ENCODE measurements at places on chromosomes 7 and 10.

GRCh38 chr10:24821986-24822385 is 98.3 kb upstream of the ARHGAP21 start:
- DNase-seq: no peak

- no peak for DNase-seq
These were observed 4.5 kb upstream of the AIFM2 start for GRCh38 chr10:70137135-70137534.

DNA sequence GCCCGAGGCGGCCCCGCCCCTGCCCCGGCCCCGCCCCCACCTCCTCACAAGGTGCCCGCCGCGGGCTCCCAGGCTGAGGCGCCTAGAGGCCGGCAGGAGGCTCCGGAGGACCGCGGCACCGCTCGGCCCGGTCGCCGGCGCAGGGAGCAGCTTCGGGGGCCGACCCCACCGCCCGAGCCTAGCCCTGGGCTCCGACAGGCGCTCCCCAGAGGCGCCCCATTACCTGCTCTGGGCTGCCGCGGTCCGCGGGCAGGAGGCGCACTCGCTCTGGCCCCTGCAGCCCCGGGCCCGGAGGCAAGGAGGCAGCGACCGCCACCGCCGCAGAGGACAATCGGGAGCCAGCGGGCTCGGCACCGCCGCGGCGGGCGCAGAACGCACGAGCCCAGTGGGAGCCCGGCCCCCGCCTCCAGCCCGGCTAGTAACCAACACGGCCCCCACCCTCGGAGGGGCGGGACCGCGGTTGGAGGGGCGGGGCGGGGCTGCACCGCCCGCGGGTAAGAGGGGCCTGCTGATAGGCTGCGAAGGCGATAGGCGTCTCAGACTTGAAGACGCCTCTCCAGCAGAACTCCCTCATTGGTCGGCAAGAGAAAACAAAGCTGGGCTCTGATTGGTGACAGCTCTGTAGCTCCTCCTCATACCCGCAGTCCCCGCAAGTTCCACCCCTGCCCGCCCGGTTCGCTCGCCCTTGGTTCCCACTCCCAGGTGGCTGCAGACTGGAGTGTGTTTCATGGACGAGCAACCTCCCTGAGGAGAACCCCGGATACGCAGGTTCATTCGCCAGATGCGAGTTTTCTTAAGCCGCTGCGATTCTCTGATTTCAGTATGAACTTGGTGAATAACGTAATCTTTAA is at the start of gene MPP7:
TSS of gene MPP7 (minus strand) at position 427 of the 851 bp plus-strand sequence. CDS start 64,460 bp downstream, outside the sequence.
- DNase-seq: peak; percentile 94

- DNase-seq: peak; percentile 44
These were observed 523 bp upstream of the CDH23 start for GRCh38 chr10:71396084-71396710.

- DNase-seq: peak; percentile 48
These were observed 149.2 kb downstream of the TRIL start for GRCh38 chr7:28808796-28809533.

GRCh38 chr7:90312745-90313144 is 8.4 kb downstream of the FAM237B start:
- DNase-seq: no peak

DNA sequence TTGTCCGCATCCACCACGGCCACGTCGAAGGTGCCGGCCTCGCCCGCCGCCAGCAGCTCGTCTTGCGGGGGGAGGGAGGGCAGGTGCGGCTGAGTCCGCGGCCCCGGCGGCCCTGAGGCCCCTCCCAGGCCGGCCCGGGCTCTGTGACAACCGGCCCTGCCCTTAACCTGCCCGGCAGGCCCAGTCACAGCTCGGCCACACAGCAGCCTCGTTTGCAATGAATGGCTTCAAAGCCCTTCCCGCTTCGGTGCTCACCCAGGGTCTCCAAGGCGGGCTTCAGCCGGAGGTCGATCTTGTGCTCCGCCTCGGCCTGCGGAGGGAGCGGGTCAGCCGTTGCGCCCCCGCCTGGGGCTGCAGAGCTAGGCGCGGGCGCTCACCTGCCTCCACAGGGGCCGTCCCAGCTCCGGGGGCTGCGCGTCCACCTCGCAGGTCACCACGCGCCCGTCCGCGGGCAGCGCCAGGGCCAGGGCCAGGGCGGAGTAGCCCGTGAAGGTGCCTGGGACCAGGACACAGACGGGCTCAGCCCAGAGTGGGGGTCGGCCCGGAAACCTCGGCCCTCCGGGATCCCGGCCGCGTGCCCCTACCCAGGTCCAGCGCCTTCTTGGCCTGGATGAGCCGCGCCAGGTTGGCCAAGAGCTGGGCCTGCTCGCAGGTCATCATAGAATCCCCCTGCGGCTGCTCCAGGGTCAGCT is 928 bp downstream of the COMTD1 start:
- DNase-seq: peak; percentile 73

- DNase-seq: no peak
These were observed 6.9 kb upstream of the GSTK1 start for GRCh38 chr7:143256325-143256724.

- DNase-seq: no peak
These were observed 51.8 kb upstream of the FAM133B start for GRCh38 chr7:92641921-92642511.

GRCh38 chr10:132420469-132420980 is 23.5 kb downstream of the PWWP2B start:
- DNase-seq: no peak

- no peak for DNase-seq
These were observed 276.5 kb downstream of the MAGI2 start for GRCh38 chr7:79176859-79177477.

DNA sequence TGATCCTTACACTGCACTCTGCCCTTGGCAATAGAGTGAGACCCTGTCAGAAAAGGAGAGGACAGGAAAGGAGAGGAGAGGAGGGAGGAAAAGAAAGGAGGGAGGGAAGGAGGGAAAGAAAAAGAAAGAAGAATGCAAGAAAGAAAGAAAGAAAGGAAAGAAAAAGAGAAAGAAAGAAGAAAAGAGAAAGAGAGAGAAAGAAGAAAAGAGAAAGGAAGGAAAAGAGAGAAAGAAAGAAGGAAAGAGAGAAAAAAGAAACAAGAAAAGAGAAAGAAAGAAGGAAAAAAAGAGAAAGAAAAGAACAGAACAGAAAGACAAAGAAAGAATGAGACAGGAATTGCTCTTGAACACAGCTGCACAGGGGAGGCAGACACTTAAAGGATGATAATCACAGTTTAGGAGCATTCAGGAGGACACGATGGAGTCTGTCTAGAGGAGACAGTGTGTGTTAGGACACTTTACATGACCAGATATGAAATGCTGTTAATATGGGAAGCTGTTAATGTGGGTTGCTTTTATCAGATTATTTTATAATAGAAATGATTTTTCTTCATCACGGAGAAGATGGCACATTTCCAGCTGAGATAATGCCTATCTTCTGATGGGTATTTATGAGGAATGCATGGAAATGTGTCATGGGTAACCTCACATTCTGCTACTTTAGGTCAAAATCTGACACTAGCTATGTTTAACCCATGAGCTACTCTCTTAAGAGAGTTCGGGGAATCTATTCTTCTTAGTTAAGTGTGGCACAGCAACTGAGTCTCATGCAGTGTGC is 160.5 kb downstream of the BAMBI start:
- DNase-seq: no peak

GRCh38 chr7:124263232-124263827 is 230.5 kb upstream of the TMEM229A start:
- no peak for DNase-seq

GRCh38 chr7:44977959-44978335 is 868 bp downstream of the MYO1G start:
- no peak for DNase-seq

GRCh38 chr7:47239034-47239433 is 342.9 kb downstream of the TNS3 start:
- DNase-seq: no peak

GRCh38 chr7:44477063-44477830 is 13.2 kb downstream of the NUDCD3 start:
- peak; percentile 46 for DNase-seq

GRCh38 chr10:71647526-71648253 is 71.9 kb downstream of the C10orf105 start:
- no peak for DNase-seq

GRCh38 chr7:154858836-154859537 is 143.9 kb downstream of the PAXIP1 start:
- no peak for DNase-seq

GRCh38 chr7:4100148-4100547 is 581.9 kb upstream of the FOXK1 start:
- DNase-seq: no peak

DNA sequence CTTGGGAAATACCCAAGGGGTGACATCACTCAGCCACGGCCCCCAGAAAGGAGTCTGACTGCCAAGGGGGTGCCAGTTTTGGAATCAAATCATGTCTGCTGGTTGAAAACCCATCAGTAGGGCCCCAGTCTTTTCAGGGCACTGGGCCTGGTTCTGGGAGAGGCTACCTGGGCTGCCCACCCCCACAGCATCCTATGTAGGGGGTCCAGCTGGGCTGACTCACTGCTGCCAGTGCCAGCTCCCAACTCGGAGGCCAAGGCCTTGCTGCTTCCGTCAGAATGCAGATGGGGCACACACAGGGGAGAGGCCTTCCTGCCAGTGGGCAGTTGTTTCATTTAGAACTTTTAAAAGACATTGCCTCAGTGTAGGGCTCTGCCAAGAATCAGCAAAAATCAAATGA is 39.5 kb upstream of the DMBT1 start:
- no peak for DNase-seq

GRCh38 chr10:23055424-23056185 is 39.8 kb upstream of the MSRB2 start:
- no peak for DNase-seq

DNA sequence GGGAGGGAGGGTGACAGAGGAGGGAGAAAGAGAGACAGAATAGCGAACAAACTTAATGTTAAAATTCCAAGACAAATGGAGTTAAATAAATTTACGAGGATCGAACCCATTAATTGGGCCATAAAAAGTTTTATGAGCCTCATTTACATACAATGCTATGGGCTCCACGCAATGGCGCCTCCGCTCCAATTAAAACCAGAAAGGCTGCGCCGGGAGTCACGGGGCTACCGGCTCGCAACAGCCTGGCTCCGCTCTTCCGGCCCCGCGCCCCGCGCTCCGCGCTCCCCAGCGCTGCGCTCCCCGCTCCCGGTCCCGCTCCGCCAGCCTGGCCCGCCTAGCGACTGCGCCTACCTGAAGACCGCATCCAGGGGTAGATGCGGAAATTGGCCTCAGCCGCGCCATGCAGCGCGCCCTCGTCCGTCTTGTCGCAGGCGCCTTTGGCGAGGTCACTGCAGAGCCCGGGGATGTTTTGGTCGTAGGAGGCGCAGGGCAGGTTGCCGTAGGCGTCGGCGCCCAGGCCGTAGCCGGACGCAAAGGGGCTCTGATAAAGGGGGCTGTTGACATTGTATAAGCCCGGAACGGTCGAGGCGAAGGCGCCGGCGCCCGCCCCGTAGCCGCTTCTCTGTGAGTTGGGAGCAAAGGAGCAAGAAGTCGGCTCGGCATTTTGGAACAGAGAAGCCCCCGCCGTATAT is 513 bp downstream of the HOXA7 start:
- DNase-seq: peak; percentile 74

GRCh38 chr7:68381731-68382130 is 1216.5 kb upstream of the AUTS2 start:
- DNase-seq: no peak

DNA sequence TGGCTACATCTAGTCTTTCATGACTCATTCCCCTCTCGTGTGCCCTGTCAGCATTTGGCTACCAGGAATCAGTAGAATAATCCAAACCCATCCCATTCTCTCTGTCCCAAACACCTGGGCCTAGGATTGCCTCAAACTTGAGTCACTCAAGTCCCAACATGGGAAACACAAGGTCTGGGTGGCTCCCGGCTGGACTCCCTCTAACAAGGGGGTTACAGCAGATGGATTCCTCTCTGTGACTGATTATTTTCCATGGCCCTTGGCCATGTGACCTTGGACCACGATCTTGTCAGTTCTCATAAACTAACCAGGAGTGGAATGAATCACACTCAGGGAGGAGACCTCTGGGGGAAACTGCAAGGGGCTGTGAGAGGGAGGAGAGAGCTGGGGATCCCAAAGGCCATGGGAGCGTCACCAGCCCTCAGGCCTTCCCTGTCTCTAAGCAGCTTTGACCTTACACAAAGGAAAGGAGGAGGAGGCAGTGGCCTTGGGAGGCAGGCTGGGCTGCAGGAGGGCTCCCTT is 533.1 kb downstream of the KCNMA1 start:
- peak; percentile 41 for DNase-seq

- DNase-seq: no peak
These were observed 764.4 kb downstream of the LRMDA start for GRCh38 chr10:76195654-76196390.

GRCh38 chr7:154956427-154956826 is 46.5 kb downstream of the PAXIP1 start:
- no peak for DNase-seq

- DNase-seq: no peak
These were observed 46.3 kb downstream of the KIAA1549 start for GRCh38 chr7:138934861-138935260.

GRCh38 chr10:72736176-72736827 is 44.4 kb downstream of the MCU start:
- no peak for DNase-seq

GRCh38 chr10:121580276-121581116 is 17.7 kb downstream of the FGFR2 start:
- DNase-seq: no peak

- DNase-seq: no peak
These were observed 103.1 kb downstream of the GSAP start for GRCh38 chr7:77313085-77313484.

GRCh38 chr10:31374146-31374696 is 55.2 kb downstream of the ZEB1 start:
- DNase-seq: no peak

DNA sequence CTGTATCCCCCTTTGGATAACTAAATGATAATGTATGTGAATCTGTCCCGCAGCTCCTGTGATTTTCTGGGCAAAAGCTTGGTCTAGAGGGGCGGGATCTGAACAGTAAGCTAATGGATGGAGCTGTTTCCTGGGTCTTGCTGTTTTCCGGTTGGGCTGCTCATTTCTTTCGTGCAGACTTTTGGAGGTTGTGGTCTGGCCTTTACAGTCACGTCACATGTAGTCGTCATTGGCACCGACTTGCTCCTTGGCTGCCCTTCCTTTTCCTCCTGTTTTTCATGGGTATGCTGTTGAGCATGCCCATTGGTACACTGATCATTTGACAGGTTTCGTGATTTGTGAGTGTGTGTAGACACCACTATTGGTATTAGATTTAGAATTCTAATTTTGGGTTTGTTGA is 2.0 kb downstream of the FBH1 start:
- no peak for DNase-seq

DNA sequence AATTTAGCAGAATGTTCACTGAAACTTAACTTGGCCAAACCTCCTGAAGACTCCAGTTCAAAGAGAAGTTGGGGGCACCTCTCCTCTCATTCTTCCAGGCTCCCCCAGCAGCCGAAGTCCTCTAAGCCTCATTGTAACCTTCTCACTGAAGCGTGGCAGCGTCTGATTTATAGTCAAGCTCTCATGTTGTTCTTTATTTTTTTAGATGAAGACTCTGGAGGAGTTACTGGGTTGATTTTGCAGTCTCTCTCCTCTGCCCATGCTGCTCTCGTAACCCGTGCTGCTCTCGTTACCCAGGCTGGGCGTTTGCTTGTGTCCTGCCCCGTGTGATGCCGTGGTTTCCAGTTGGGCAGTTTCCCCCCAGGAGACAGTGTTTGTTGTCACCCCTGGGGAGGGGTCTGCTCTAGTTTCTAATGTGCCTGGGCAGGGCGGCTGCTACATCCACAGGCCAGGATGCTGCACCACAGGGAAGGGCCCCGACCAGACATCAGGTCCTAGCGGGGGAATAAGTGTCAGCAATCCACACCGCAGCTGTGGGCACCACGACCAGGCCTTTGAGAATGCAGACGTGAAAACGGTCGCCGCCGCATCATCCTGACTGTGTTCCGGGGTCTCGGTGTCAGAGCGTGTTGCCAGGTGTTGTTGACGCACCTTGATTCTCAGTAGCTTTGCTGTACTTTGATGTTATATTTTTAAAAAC is 65.2 kb downstream of the WDR37 start:
- no peak for DNase-seq

- DNase-seq: no peak
These were observed 96.6 kb upstream of the TMEM196 start for GRCh38 chr7:19869979-19870378.

Measured in left colon (tissue), 2 donors.